Naive thymus-derived CD8-positive, alpha-beta T cell (primary cell): ENCODE measurements at places on chromosomes 13 and 19.

DNA sequence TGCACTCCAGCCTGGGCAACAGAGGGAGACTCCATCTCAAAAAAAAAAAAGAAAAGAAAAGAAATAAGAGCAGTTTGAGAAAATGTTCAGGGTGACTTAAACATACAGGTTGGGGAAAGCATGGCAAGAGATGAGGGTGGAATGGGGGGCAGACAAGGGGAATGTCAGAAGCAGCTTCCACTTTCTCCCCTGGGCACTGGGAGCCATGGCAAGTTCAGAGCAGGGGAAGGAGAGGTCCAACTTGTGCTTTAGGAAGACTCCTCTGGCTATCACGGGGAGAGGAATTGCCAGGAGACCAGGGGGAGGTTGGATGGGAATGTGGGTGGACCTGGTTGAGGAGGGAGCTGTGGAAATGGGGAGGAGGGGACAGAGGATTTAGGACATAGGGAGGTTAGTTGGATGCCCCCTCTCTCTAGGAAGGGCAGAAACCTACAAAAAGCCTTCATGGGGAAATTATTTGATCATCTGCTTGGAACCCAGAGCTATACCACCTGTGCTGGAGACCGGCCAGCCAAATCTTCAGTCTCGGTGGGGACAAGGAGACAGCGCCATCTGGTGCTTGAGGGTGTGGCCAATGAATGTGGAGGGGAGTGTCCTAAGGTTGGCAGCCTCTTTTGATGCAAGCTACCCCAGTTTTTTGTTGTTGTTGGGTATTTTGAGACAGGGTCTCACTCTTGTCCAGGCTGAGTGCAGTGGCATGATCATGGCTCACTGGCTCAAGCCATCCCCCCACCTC is 7.3 kb upstream of the STRN4 start:
- peak; percentile 83 for DNase-seq
- no peak overlapping the region for H3K27ac ChIP-seq
- H3K4me1 ChIP-seq, result peaks cover 12% of the 10 kb centered on the region
- no peak overlapping the region for H3K4me3 ChIP-seq

GRCh38 chr19:19751846-19752245 is 18.9 kb upstream of the ZNF14 start:
- H3K4me1 ChIP-seq, result no peaks in the 10 kb centered on the region
- DNase-seq, result no peak
- H3K4me3 ChIP-seq, result no peak overlapping the region

DNA sequence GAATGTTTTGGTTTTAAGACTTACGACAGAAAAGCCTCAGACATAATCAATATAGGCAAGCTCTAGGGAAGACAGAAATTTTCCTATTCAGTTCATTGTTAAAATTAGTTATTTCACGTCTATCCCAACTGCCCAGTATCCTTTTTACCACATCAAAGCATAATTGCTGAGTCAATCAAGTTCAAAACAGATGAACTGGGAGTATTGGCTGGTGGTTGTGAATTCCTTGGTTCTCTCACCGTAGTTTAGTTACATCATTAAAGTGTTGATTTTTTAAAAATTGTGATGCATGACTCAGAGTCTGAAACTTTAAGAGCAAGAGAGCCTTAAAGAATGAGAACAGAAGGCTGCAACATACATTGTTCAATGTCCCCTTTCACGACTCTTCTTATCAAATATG is 143.3 kb upstream of the FREM2 start:
- no peak overlapping the region for H3K27ac ChIP-seq
- H3K27me3 ChIP-seq, result no peaks in the 10 kb centered on the region
- no peak overlapping the region for H3K4me3 ChIP-seq
- H3K4me1 ChIP-seq, result no peaks in the 10 kb centered on the region
- no peaks in the 10 kb centered on the region for H3K36me3 ChIP-seq

DNA sequence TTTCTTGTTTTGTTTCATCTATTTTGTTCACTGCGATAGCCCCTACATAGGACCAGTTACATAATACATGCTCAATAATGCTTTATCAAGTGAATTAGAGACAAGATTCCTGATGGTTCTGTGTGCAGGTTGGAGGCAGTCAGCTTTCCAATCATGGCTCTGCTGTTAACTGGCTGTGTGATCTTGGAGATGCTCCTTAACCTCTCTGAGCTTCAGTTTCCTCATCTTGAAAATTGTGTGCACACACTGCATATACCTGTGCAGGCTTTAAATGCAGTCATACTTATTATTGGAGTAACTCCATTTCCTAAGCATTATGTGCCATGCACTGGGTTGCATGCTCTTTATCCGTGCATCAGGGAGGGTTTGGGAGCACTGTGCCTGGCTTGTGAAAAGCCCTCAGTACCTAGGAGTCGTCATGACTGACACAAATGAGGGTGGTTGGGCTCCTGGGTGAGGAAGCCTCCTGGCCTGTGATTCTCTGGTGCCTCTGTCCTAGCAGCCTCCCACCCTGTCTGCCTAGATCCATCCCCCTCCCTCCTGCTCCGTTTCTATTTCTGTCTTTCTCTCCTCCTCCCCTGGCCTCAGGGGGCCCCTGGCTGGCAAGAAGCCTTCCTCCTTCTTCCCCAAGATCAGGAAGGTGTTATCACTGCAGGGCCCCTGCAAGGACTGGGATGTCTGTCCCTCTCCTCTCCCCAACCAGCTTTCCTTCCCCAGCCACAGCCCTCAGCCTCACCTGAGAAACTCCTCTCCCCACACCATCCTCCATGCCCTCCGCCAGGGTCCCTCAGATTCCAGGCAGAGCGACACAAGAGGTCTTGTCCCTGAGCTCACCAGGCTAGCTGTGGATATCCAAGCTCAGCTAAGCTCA is 8.7 kb downstream of the IFNL1 start:
- no peaks in the 10 kb centered on the region for H3K36me3 ChIP-seq
- H3K27me3 ChIP-seq, result no peaks in the 10 kb centered on the region

DNA sequence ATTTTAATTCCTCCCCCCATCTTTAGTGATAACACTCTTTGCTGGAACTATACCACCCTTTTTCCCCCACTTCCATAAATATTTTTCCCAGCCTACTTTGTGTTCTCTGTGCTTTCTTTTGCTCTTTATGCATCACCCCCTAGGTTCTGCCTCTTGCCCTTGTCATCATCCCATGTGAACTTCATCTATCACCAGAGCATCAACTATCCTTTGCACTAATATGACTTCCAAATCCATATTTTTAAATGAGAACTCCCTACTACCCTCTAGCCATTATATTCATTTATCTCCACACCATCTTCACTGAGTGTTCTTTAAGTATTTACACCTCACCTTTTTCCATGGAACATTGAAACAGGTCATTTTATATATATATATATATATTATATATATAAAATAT is 452.7 kb downstream of the FOXO1 start:
- no peak overlapping the region for H3K27ac ChIP-seq
- no peak overlapping the region for H3K4me3 ChIP-seq
- no peak for DNase-seq

DNA sequence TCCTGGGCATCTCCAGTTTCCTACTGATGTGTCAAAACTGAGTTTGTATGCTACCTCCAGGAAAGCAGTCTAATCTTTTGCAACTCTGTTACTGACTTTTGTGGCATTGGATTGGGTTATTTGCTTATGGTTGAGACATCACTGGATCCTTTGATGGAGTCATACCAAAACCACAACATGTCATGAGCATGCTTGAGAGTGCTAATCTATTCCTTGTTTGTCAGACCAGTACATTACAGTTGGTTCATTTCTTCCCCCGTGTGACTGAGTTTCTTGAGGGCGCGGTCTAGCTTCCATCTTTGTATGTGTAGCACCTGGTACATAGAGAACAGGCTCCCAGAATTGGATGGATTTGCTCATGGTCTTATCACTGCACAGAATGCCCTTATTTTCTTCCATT is 43.2 kb downstream of the SUGT1 start:
- no peaks in the 10 kb centered on the region for H3K36me3 ChIP-seq
- no peak overlapping the region for H3K4me3 ChIP-seq
- H3K4me1 ChIP-seq, result peaks cover 4% of the 10 kb centered on the region
- no peaks in the 10 kb centered on the region for H3K27me3 ChIP-seq
- DNase-seq, result no peak

GRCh38 chr13:93086329-93086728 is 140.3 kb upstream of the GPC6 start:
- no peaks in the 10 kb centered on the region for H3K27me3 ChIP-seq
- no peak overlapping the region for H3K27ac ChIP-seq
- no peak overlapping the region for H3K4me3 ChIP-seq
- H3K4me1 ChIP-seq, result no peaks in the 10 kb centered on the region
- DNase-seq, result no peak
- H3K36me3 ChIP-seq, result no peaks in the 10 kb centered on the region

- peak overlapping the region; percentile 91 for H3K4me3 ChIP-seq
- peaks cover 30% of the 10 kb centered on the region for H3K4me1 ChIP-seq
- H3K36me3 ChIP-seq, result peaks cover 2% of the 10 kb centered on the region
- no peaks in the 10 kb centered on the region for H3K27me3 ChIP-seq
- peak overlapping the region; percentile 95 for H3K27ac ChIP-seq
Measured at GRCh38 chr13:75762955-75763354, 126.8 kb downstream of the LMO7 start.

DNA sequence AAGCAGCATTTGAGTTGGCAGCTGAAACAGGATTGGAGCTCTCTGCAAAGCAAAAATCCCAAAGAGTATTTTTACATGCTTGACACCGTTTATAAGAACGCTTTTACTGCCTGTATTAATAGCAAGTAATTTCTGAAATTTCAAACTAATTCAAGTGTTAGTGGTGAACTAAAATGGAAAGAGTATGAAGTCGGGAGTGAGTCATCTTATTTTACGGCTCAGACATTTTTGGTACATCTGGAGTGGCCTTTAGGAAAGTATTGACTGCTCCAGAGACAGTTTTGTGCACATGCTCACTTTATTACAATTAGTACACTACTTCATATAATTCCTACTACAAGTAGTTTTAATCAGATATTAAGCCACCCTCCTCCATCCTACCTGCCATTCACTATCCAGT is 167.4 kb downstream of the SLITRK6 start:
- no peaks in the 10 kb centered on the region for H3K36me3 ChIP-seq
- no peaks in the 10 kb centered on the region for H3K4me1 ChIP-seq
- H3K27me3 ChIP-seq, result no peaks in the 10 kb centered on the region
- H3K4me3 ChIP-seq, result no peak overlapping the region
- H3K27ac ChIP-seq, result no peak overlapping the region

DNA sequence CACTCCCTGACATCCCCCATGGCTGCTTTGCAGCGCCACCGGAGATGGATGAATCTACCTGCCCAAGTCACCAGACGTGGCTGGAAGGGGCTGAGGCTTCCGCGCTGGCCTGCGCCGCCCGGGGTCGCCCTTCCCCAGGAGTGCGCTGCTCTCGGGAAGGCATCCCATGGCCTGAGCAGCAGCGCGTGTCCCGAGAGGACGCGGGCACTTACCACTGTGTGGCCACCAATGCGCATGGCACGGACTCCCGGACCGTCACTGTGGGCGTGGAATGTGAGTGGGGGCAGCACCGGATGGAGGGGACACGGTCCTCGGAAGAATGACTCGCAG is 4.6 kb downstream of the ICAM5 start:
- H3K4me3 ChIP-seq, result peak overlapping the region; percentile 89
- peaks cover 4% of the 10 kb centered on the region for H3K36me3 ChIP-seq
- peaks cover 24% of the 10 kb centered on the region for H3K4me1 ChIP-seq
- DNase-seq, result no peak

DNA sequence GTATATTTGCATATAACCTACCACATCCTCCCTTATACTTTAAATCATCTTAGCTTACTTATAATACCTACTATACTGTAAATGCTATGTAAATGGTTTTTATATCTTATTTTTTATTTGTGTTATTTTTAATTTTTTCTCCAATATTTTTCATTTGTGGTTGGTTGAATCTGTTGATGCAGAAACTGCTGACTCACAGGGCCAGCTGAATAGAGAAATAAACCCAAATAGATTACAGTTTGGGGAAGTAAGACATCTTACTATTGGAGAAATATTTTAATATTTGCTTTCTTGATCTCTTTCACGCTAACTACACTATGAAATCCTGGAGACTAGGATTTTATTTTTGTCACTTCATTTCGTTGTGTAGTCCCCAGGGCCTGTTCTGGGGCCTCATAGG is 7.1 kb downstream of the SMAD9 start:
- no peak overlapping the region for H3K4me3 ChIP-seq
- H3K27ac ChIP-seq, result no peak overlapping the region
- no peaks in the 10 kb centered on the region for H3K36me3 ChIP-seq
- no peaks in the 10 kb centered on the region for H3K4me1 ChIP-seq

GRCh38 chr13:24225062-24225461 is 64.5 kb downstream of the SPATA13 start:
- no peaks in the 10 kb centered on the region for H3K27me3 ChIP-seq
- H3K4me1 ChIP-seq, result peaks cover 45% of the 10 kb centered on the region
- no peak for DNase-seq
- H3K27ac ChIP-seq, result peak overlapping the region; percentile 82

DNA sequence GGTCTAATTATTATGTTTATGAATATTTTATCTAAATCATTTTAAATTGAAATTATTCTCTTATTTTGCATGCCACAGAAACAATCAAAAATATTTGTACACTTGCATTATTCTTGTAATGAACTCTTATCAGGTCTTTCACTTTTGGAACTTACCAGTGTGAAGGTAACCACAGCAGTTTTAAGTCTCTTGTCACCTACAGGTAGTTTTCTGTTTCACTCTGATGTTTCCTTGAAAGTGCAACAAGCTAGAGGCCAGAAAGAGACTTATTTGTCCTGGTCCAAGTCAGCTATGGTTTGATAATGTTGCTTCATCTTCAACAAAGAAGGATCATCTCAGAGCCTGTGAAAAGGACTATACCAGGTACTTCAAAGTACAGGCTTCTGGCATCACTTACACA is 133.4 kb upstream of the NBEA start:
- no peaks in the 10 kb centered on the region for H3K36me3 ChIP-seq
- H3K27ac ChIP-seq, result no peak overlapping the region

DNA sequence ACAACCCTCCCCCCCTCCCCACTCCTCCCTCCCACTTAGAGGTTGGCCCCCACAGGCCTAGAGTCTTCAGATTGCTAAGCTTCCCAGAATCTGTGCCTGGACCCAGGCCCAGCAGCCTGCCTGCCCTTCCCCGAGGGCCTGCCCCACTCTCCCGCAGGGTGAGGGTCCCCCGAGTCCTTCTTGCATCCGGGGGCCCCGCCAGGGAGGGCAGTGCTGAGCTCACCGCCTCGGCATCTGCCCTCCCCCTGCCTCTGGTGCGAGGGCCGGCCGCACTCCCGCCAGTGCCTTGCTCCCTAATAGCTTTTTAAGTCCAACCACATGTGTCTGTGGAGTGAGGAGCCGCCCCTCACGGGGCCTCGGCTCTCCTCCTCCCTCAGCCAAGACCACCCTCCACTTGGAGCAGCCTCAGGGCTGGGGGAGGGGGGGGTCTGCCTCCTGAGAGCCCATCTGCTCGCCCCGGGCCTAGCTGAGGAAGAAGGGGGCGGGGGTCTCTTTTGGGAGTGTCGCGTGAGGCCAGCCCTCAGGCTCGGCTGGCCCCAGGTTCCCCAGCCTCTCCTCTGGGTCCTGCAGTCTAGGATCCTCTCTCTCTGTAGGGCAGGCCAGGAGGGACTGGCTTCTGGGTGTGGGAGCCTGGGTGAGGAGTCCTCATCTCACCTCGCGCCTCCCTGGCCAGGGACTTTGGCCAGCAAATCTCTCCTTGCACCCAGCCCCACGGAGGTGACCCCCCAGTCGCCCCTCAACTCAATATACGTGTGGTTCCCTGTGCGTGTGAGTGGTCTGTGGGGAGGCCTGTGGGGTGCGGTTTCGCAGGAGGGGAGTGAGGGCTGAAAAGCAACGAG is 47.2 kb downstream of the LYL1 start:
- no peak overlapping the region for H3K27ac ChIP-seq
- H3K4me3 ChIP-seq, result no peak overlapping the region
- H3K27me3 ChIP-seq, result peaks cover 19% of the 10 kb centered on the region
- no peak for DNase-seq
- H3K36me3 ChIP-seq, result no peaks in the 10 kb centered on the region
- H3K4me1 ChIP-seq, result peaks cover 14% of the 10 kb centered on the region

- H3K4me1 ChIP-seq, result peaks cover 5% of the 10 kb centered on the region
- DNase-seq, result no peak
- no peaks in the 10 kb centered on the region for H3K27me3 ChIP-seq
- no peak overlapping the region for H3K27ac ChIP-seq
- no peaks in the 10 kb centered on the region for H3K36me3 ChIP-seq
Measured at GRCh38 chr19:42455621-42456081, 12.9 kb upstream of the CXCL17 start.
